ENCODE measurements at places on chromosomes 4 and X.

GRCh38 chr4:41125558-41126311 is 88.6 kb downstream of the APBB2 start:
- no peak for DNase-seq

DNA sequence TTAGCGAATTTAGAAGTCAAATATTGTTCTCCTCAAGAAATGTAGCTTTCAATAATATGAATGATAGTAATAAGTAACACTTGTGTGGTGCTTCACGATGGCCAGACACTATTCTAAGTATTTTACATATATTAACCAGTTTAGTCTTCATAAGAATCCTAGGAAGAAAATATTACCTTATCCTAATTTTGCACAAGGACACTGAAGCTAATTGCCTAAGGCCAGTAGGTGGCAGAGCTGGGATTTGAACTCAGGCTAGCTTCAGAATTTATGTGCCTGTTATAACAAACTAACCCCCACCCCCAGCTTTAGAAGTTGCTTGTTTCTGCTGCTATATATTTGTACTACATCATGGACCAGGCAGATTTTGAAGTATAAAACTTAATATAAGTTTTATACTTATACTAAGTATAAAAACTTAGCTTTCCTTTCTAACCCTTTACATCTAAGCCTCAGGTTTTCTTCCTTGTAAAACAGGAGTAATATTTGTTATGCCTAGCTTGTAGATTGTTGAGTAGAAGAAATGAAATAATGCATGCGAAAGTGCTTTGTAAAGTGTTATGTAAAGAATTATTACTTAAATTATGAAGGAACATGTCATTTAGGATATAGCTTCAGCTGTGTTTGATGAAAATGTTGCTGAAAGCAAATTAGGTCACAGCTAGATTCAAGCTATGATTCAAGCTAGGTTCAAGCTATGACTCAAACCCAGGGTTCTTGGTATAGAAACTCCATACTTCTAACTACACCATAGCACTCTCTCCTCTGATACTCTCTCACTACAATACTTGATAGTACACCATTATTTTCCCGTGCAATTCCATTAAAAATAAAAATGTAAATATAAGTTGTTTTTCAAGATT is 4.2 kb upstream of the CDS1 start:
- peak; percentile 80 for DNase-seq

GRCh38 chr4:67437974-67438713 is 107.2 kb downstream of the CENPC start:
- peak; percentile 75 for DNase-seq

GRCh38 chr4:110586131-110586850 is 36.6 kb downstream of the PITX2 start:
- DNase-seq: peak; percentile 70

- DNase-seq: peak; percentile 61
Observed at GRCh38 chrX:109886122-109886761, 116.7 kb upstream of the TMEM164 start.

DNA sequence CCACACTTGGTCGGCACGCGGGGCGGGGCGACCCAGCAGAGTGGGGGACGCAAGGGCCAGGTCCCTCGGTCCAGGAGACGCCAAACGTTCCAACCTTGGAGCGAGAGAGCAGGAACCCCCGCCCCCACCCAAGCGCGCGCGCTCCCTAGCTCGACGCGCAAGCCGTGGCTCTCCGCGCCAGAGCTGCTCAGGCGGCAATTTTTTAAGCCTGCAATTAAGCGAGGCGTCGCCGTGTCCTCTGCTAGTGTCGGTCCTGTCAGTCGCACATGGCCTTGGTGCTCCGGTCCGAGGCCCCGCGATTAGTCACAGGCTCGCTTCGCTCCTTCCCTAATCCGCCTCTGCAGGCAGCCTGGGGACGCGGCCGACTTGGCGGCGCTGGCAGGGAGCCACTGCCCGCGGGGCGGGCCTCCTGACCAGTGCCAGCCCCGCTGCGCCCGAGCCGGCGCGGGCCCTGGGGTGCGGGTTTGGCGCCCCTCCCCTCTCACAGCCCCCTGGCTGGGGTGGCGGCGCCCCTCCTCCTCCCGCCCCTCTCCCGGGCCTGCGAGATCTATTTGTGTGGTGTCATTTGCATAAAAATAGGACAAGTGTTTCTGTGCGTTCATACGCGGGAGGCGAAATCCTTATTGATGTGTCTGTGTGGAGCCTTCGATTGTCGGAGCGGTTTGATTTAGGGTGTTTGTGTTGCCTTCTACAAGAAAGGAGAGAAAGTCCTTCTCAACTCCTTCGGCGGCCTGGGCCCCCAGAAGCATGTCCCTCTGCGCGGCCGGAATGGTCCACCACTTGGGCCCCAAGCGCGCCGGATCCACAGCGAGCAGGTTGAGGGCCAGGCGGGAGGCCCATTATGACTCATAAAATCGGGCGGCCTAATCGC is 9.8 kb upstream of the BCOR start:
- no peak for DNase-seq

DNA sequence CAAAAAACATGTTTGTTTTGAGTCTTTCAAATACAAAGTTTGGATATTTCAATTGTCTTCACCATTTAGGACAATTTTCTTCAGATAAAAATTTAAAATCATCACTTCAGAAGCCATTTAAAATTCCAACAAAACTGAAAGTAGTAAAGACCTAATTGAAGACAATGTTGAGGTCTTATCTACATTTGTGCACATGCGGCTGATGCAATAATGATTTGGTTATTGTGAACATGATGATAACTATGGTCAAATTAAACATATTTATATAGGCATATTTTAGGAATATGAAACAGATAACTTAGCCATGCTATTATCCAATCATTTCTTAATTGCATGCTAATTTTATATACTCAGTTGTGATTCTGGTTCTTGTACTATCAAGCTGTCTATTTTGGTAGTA is 407.5 kb downstream of the GALNTL6 start:
- DNase-seq: no peak

- no peak for DNase-seq
Observed at GRCh38 chrX:133923113-133923512, 62.3 kb downstream of the GPC3 start.

DNA sequence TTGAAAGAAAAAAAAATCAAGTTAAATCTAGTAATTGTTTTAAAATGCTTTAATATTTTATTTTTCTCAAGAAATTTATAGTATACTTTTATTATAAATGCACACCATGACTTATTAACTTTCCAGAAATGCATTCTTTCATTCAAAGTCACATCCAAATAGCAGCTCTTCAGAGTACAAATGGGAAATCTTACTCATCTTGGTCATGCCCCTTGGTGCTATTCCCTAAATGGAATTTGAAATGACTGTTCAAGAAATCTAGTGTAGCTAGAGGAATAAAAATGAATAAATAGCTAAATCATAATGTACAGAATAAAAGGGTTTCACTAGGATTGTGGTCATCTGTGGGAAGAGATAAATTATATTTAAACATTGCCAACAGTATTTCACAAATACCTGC is 1139.7 kb downstream of the PCDH18 start:
- DNase-seq: peak; percentile 44

GRCh38 chr4:1321946-1322650 is 24.9 kb upstream of the UVSSA start:
- DNase-seq: no peak

DNA sequence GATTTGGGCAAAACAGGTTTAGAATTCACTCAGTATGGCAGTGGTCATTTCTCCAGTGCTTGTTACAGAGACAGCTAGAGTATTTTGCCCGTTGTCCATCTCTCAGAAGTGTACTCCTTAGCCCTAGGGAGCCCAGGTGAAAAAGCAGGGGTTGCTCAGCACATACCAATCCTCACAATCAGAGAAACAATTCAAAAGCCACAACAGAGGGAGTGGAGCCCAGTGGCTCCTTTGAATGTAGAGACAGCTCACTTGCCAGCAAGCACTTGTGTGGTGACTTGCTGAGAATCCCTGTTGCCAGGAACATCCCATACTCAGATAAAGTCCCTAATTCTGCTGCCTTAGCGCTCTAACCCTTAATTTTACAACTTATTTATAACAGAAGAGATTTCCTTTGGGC is 1488.3 kb downstream of the RPA4 start:
- DNase-seq: peak; percentile 13

DNA sequence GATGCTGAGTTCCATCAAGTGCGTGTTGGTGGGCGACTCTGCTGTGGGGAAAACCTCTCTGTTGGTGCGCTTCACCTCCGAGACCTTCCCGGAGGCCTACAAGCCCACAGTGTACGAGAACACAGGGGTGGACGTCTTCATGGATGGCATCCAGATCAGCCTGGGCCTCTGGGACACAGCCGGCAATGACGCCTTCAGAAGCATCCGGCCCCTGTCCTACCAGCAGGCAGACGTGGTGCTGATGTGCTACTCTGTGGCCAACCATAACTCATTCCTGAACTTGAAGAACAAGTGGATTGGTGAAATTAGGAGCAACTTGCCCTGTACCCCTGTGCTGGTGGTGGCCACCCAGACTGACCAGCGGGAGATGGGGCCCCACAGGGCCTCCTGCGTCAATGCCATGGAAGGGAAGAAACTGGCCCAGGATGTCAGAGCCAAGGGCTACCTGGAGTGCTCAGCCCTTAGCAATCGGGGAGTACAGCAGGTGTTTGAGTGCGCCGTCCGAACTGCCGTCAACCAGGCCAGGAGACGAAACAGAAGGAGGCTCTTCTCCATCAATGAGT is 46.6 kb downstream of the RHOH start:
- DNase-seq: no peak

- no peak for DNase-seq
Observed at GRCh38 chrX:129496625-129497024, 26.7 kb downstream of the SMARCA1 start.

- DNase-seq: no peak
Observed at GRCh38 chrX:153814591-153815315, 15.6 kb downstream of the PDZD4 start.

GRCh38 chrX:13419918-13420317 is 100.1 kb upstream of the ATXN3L start:
- no peak for DNase-seq

GRCh38 chrX:37989304-37989703 is 17.0 kb upstream of the SYTL5 start:
- no peak for DNase-seq
